NCI-H1930 (cell line): ENCODE measurements at places on chromosomes 2 and 18.

- no peak for DNase-seq
Observed at GRCh38 chr2:72926811-72927465, 9.6 kb downstream of the EMX1 start.

DNA sequence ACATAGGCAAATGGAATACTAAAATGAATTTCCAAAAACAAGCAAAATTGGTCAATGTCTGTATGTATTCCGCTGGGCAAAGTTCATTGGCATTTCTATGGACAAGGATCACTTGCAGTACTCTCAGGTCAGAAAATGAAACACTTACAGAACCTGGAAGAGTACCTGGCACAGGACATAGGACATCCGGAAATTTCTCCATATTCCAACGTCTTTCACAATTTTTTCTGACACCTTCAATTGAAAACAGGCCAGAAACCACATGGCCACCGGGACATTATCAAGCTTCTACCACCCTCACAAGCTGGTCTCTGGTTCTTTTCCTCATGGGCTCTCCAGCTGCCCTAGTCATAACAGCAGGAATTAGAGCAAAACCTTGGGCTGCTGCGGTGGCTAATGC is 96.9 kb upstream of the MSH6 start:
- no peak for DNase-seq

GRCh38 chr2:60317844-60318243 is 235.6 kb downstream of the BCL11A start:
- no peak for DNase-seq

- no peak for DNase-seq
Observed at GRCh38 chr2:168782271-168782670, 20.2 kb upstream of the NOSTRIN start.

DNA sequence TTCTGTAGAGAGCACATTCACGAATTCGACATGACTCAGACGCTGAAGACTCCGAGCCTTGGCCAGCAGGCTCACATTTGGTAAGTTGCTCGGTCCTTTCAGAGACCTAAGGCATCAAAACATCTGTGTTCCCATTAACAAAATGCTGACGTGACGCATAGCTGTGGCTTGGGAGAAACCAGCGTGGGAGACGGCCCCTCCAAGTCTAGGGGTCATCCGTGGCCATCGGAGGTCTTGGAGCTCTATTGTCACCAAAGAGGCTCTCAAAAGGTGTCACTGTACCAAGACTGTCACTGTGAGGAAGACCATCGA is 14.9 kb downstream of the FBLN7 start:
- no peak for DNase-seq

- no peak for DNase-seq
Observed at GRCh38 chr2:147100406-147101035, 744.3 kb upstream of the ACVR2A start.

DNA sequence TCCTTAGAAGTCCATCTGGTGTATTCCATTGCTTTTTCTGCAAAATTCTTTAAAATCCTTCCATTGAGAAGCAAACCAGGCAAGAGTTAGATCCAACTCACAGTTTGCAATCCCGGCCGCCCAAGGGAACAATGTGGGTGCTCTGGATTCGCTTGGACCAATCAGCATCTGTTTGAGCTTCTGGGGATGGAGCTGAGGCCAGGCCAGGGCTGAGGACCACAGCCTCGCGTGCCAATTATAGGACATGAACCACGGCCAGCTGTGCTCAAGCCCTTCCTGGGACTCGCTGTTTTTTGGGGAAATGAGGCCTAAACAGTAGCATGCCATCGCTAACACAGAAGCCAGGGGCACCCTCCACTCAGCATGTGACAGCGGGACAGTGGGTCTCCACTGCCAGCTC is 270.8 kb downstream of the HDAC4 start:
- no peak for DNase-seq

DNA sequence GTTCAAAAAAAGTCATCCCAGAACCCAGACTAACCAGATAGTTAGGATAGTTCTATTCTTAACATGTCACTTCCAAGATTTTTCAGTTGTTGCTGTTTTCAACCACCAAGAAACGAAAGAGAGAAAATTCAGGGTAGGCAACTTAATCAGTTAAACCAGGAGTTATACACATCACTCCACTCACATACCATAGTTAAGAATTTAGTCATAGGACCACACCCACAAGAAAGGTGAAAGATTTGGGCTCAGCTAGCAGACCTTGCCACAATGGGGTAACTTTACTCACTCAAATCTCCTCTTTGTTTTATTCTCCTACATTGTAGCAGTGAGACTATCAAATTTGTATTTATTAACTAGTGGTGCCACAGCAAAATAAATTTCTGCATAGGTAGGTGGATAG is 473.6 kb downstream of the NUP35 start:
- no peak for DNase-seq

DNA sequence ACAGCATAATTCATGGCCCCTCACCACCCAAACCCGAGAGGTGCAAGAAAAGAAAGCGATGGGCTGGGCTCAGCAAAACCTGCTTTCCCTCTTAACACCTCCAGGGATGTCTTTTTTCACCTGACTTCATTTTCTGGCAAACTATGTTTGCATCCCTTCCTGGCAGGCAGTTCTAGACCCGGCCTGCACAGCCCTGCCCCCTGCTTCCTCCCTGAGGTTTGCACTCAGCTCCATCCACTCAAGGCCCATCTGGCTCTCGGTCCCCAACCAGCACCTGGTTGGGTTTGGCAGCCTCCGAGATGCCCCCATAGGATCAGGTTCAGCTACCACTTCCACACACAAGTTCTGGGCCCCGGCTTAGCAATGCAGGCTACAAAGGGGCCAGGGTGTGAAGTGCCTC is 185.7 kb downstream of the SMAD7 start:
- no peak for DNase-seq

DNA sequence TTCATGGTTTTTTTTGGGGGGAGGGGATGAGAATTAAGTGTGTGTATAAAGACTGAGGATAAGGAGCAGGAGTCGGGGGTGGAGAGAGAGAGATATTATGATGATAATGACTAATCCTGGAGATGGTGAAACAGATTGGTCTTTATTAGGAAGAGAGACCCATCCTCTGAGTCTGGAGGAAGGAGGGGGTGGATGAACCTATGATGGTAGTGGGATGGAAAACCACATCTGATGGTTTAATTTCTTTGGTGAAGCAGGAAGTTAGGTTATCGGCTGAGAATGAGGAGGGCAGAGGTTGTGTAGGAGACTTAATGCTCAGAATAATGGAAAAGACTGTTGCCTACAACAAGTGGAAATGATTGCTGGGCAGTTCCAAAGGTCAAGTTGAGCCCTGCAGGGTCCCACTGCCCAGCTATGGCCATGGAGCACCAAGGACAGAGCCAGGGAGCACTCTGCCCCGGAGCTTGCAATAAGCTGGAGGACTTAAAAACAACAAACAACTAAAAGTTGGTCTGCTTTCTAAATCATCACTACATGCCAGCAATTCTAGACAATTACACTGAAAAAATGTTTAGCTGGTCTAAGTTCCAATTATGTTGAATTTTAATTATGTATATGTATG is 7.9 kb downstream of the SLC16A14 start:
- DNase-seq: no peak

DNA sequence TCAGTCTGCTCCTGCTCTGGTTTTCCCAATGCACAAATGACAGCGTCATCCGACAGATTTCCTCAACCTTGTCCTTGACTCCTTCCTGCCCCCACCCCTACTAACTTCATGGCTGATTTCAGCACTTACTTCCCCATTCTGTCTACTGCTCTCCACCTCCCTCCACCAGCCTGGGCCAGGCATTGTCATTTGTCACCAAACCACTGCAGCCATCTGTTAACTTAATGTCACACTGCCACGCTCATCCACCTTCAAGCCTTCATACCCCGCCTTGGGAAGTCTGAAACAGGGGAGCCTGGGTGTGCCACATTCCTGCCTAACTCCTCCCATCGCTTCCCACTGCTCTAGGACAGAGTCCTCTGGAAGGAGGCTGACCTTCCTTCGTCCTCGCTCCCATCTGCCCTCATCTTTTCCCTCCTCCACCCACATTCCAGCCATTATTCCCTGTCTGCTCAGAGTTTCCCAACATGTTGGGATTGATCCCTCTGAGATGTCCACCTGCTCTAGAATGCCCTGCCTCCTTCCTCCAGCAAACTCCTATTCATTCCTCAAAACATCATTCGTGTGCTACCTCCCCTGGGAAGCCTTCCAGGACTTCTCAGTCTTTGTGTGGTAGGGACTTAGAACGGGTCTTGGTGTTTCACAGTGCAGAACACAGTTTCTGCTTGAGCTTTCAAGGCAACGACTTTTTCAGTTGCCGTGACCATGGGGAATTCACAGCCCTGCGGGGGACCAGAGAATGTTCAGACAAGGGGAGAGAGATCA is 42.2 kb upstream of the SMAD7 start:
- no peak for DNase-seq

GRCh38 chr2:106812383-106812782 is 73.6 kb downstream of the ST6GAL2 start:
- DNase-seq: no peak

- DNase-seq: peak; percentile 40
Observed at GRCh38 chr2:202104286-202104870, 31.3 kb downstream of the KIAA2012 start.

- DNase-seq: no peak
Observed at GRCh38 chr2:38697116-38697840, 31.4 kb downstream of the GALM start.

GRCh38 chr2:201904538-201905420 is 98.4 kb downstream of the CDK15 start:
- no peak for DNase-seq

- DNase-seq: peak; percentile 4
Observed at GRCh38 chr2:216339456-216340279, 32.6 kb downstream of the MARCHF4 start.

- DNase-seq: no peak
Observed at GRCh38 chr2:236657801-236658200, 88.2 kb downstream of the ACKR3 start.

DNA sequence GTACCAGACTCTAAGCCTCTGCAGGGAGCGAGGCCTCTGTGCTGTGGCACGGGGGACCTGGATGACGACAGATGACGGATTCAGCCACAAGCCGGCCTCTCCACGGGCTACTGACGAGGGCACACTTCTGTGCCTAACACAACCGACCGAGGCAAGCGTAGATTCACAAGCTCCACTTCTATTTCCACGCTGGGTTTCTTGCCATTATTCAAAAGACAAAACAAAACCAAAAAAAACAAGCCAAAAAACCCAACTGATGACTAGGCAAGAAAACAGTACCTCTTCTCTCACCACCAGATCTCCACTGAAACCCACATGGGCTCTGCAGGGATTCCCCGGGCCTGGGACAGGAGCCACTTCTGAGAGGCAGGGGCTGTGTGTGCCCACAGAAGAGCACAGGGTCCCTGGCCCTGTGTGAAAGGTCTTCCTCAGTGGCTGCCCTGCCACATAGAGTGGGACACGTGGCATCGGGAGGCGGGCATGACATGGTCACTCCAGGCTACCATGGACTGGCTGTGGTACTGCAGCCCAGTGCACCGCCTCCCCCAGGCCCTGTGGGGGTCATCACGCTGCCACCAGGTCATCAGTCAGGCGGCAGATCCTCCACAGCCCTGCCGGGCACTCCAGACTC is 254.7 kb downstream of the HDAC4 start:
- DNase-seq: no peak

GRCh38 chr18:8747440-8747937 is 42.1 kb downstream of the MTCL1 start:
- DNase-seq: no peak

DNA sequence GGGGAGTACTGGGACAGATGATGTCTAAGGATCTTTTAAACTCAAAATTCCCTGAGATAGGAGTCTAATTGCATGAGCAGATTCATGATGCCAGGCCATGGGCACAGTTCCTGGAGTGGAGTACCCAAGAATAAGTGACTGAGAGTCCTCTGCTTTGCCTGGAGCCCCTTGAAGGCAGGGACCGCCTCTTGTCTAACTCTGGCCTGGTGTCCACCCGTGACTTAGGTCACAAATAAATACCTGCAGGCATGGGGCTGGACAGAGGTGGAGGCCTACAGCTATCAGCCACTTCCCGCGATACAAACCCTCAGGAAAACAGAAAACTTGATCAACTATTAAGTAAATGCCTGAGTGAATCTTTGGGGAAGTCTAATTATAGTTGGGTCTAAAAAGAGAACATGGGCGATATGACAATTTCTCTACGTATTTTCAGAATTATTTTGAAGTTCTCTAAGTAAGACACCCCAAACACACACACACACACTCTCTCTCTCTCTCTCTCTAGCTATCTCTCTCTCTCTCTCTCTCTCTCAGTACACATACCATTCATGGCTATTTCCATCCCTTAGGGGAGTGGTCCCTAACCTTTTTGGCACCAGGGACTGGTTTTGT is 1.8 kb upstream of the WIPF1 start:
- DNase-seq: no peak

DNA sequence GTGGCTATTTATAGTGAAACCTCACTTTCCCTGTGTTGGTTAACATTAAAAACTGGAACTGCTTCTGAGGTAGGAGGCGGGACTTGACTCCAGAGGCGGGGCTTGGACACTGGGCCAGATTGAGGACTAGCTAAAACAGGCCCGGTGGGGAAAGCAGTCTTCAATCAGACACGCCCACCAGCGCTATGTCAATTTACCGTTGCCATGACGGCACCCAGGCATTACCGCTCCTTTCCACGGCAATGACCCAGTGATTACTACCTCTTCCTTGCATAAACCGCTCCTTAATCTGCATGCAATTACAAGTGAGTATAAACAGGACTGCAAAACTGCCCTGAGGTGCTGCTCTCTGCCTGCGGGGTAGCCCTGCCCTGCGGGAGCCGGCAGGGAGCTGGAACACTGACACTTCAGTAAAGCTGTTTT is 35.3 kb downstream of the LRRFIP1 start:
- peak; percentile 40 for DNase-seq

DNA sequence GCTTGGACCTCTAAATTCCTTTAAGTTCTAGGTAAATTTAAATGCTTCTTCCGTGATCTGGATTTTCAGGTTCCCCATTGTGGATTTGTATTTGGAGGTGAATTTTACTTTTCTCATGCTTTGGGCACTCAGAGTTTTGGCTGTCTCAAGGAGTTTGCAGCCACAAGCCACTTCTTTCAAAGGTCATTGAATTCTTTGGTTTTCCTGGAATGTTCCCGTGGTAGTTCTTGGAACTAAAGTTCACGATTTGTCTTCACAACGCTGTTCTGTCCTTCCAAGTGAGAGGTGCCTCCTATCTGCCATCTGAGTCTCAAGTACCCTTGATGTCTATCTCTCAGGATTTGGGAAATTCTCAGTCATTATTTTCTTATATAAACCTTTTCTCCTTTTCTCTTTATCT is 1438.7 kb upstream of the ZEB2 start:
- no peak for DNase-seq

- peak; percentile 52 for DNase-seq
Observed at GRCh38 chr18:76621782-76622495, 126.9 kb upstream of the ZNF516 start.

GRCh38 chr18:2879889-2880288 is 33.1 kb downstream of the EMILIN2 start:
- DNase-seq: no peak

DNA sequence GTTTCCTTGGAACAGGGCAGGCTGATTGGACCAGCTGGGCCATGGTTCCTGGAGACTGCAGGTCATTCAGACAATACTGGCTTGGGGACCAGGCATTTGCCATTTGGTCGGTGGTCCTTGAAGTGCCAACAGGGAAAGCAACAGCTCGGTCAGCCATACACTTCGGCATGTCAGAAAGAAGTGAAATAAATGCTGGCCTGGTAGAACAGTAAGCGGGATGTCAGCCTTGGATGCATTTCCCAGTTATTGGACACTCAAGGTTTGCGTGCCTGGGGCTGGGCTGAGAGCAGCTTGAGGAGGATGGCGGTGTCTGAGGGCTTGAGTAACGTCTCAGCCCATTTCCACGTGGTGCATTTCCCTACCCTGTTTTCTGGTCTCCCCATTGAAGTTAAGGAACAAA is 75.4 kb downstream of the NCK2 start:
- DNase-seq: no peak
